ENCODE measurements at places on chromosomes 1 and 21.

DNA sequence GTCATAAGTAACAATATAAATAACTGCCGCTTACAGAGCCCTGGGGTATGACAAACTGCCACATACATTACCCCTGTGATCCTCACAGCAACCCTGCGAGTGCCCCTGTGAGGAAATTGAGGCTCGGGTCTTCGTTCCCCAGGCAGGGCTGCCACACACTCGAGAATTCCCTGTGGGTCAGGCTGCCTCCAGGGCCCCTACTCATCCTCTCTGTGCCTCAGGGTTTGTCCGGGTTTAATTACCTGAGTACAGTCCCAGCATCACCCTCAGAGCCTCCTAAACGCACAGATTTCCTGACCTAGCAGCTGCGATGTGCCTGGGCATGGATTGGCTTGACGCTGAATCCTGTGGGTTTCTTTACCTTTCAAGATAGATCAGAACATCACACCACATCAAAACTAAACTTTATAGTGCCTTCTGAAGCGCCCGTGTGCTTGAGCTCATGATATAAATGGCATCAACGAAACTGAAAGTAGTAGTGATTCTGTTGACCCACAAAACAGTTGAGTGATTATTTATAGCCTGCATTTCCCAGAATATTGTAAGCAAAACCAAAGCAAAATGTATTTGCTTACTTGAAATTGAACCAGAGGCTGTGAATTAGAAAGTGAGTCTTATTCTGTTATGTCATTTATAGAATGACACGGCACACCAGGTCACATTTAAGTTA is 14.0 kb downstream of the SLC37A1 start:
- DNase-seq = peak; percentile 20

DNA sequence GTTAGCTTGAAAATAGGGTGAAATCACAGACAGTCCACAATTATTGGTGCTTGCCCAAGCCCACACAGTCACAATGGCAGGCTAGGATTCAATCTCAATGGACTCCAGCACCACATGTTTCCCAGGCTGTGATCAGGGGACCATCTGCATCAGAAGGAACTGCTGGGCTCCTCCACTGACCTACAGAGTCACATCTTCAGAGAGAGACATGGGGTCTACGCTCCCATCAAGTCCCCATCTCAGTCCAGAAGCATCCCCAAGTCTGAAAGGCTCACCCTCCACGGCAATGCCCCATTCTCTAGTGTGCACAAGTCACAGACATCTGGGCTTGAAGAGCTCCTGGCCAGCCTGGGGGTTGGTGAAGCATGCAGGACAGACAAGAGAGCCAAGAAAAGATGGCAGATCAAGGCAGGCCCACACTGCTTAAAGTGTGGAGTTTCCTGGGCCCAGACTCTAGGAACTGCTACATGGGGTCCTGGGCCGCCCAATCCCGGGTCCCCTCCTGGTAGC is 262.5 kb downstream of the NPHP4 start:
- no peak for DNase-seq

DNA sequence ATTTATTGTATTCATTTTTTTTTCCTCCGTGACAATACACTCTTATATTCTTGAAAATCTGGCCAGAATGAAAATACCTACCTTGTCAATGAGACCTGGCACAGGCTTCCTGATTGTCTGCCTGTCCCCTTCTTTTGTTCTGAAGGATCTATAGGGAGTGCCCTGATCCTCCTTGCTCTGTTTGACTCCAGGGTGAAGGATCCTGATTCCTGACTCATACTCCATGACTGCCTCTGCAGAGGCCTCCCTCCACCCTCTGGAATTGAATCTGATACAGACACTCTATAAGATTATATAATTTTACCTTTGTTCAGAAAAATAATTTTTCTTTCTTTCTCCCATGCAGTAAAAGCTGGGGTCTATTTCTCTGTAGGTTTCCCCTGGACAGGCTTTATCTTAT is 116.2 kb downstream of the HMCN1 start:
- DNase-seq = no peak

GRCh38 chr1:211287218-211287617 is 28.1 kb downstream of the RCOR3 start:
- DNase-seq = no peak

GRCh38 chr21:34774750-34775149 is 106.0 kb downstream of the CLIC6 start:
- no peak for DNase-seq

GRCh38 chr1:223700388-223700918 is 11.9 kb upstream of the CAPN2 start:
- DNase-seq = no peak

DNA sequence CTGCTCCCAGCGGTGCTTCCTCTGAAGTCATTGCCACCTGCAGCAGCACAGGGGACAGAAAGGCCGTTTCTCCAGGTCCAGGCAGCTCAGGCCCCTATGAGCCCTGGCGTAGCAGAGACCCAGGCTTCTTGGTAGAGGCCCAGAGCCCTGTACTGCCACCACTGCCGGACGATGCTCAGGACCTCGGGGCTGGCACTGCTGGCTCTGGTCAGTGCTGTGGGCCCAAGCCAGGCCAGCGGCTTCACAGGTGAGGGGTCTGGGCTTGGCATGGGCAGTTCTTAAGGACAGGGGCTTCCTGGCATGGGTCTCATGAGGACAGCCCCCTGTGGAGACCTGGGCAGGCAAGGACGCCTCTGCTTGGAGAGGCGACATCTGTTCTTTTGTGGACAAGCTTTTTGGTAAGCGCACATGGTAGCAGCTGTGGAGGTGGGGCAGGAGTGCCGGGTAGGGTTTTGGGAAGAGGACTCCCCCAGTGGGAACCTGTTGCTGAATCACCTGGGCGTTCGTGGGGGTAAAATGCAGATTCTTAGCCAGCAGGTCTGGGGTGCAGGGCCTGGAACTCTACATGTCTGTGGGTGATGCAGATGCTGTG is at the start of gene UMODL1:
UMODL1 (plus strand) TSS at position 172 of the 592 bp plus-strand sequence; CDS start at position 172, 0 bp downstream.
- DNase-seq = no peak

GRCh38 chr1:194378517-194378916 is 1192.1 kb upstream of the B3GALT2 start:
- no peak for DNase-seq

- DNase-seq = no peak
Observed at GRCh38 chr1:180195916-180196315, 34.1 kb upstream of the LHX4 start.

GRCh38 chr21:27320868-27321267 is 354.0 kb upstream of the ADAMTS5 start:
- no peak for DNase-seq
